ENCODE measurements at places on chromosomes 5 and 9. TPM values are rescaled to one million over a fixed set of nuclear protein-coding genes. Genes with fewer than 3 reads are reported as not detected.
A peak's percentile ranks its signal among the peaks of the same experiment; 100 is the strongest.

GRCh38 chr5:29894668-29895067 lies 1298.8 kb upstream of the CDH6 start:
- H3K27ac ChIP-seq: no peak overlapping the region
- no peaks in the 10 kb centered on the region for H3K36me3 ChIP-seq
- DNase-seq: no peak
- no peak overlapping the region for H3K4me3 ChIP-seq
- no peaks in the 10 kb centered on the region for H3K27me3 ChIP-seq

LCN9 gene
- total RNA-seq: not detected

DNA sequence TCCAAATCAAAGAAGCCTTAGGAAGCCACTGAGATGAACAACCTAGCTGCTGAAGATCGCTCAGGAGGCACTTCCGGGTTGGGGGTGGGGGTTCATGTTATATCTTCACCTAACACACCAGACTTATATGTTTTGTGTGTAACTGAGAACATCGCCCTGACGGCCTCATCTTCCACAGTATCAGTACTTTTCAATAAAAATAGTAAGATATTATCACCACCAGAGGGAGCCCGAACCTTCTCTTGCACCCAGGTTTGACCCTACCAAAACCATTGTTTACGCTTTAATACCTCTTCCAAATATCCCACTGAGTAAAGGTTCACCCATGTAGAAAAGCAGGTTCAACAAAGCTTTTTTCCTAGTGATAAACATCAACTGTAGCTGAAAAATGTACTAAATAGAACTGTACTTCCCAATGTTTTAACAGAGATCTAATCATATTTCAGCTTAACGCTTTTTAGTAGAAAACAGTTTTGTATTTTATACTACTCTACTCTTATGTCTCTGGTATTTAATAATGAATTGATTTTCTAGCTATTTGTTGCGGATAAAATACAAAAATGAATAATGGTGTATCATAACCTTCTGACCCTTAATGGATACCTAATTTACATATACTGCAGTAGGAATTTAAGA lies 244.0 kb downstream of the EPB41L4A start:
- H3K4me1 ChIP-seq: no peaks in the 10 kb centered on the region
- H3K27me3 ChIP-seq: no peaks in the 10 kb centered on the region
- no peak overlapping the region for H3K27ac ChIP-seq
- no peaks in the 10 kb centered on the region for H3K36me3 ChIP-seq
- 0 out of 2 replicates have a peak overlapping the region, but pooled peaks have one; percentile 27 for H3K4me3 ChIP-seq
- DNase-seq: peak; percentile 26

GRCh38 chr9:77015327-77016048 lies 4.0 kb upstream of the FOXB2 start:
- no peak for DNase-seq
- H3K4me1 ChIP-seq: no peaks in the 10 kb centered on the region
- peaks cover 87% of the 10 kb centered on the region for H3K27me3 ChIP-seq
- H3K4me3 ChIP-seq: no peak overlapping the region

GRCh38 chr5:67020096-67020615 lies 176.4 kb downstream of the CD180 start:
- no peaks in the 10 kb centered on the region for H3K36me3 ChIP-seq
- H3K27me3 ChIP-seq: no peaks in the 10 kb centered on the region
- H3K4me1 ChIP-seq: peaks cover 10% of the 10 kb centered on the region
- no peak overlapping the region for H3K4me3 ChIP-seq
- no peak overlapping the region for H3K27ac ChIP-seq
- no peak for DNase-seq

DNA sequence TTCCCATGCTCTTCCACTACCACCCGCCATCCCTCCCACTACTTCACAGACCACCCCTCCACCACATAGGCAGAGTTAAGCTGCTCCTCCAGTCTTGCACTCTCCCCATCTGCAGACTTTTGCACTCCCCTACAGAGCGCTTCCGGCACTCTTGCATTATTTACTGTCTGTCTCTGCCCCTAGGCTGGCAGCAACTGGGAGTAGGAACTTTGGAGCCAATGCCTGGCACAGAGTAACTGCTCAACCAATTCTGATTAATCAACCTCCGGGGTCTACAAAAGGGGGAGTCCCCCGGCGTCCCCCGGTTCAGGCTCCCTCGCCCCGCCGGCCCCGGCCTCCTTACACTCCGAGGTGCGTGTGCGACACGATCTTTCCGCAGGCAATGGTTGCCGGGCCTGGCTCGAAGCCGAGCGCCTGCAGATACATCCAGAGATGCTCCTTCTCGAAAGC lies 498 bp downstream of the HAUS6 start:
- DNase-seq: peak; percentile 16
- H3K4me3 ChIP-seq: peak overlapping the region; percentile 62
- H3K4me1 ChIP-seq: peaks cover 4% of the 10 kb centered on the region

GRCh38 chr5:76372323-76373054 lies 30.6 kb upstream of the IQGAP2 start:
- peak; percentile 95 for DNase-seq
- peaks cover 8% of the 10 kb centered on the region for H3K4me1 ChIP-seq
- H3K4me3 ChIP-seq: no peak overlapping the region
- peaks cover 2% of the 10 kb centered on the region for H3K27me3 ChIP-seq

- H3K4me3 ChIP-seq: no peak overlapping the region
- no peaks in the 10 kb centered on the region for H3K36me3 ChIP-seq
- H3K4me1 ChIP-seq: peaks cover 11% of the 10 kb centered on the region
- no peaks in the 10 kb centered on the region for H3K27me3 ChIP-seq
- peak overlapping the region; percentile 51 for H3K27ac ChIP-seq
These were observed 3.7 kb upstream of the STXBP1 start for GRCh38 chr9:127608104-127608966.

DNA sequence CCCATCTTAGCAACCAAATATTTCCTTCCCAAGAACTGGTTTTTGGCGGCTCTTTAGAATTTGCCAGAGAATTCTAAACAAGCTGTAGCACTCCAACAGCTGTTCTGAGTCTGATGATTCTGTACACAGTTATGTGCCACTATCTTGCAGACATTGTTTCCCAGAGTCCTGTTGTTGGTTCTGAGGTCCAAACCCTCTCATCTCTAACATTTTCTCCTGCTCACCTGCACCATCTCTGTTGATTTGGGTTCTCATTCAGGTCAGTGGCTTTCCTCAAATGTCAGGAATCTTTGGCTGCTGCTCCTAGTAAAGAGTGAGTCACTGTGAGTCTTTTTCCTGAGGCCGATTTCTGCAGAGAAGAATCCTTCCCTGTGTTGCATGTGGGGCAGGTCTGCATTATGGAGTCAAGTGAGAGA lies 50.0 kb downstream of the CAMSAP1 start:
- H3K27ac ChIP-seq: no peak overlapping the region
- peak; percentile 72 for DNase-seq
- no peaks in the 10 kb centered on the region for H3K27me3 ChIP-seq
- H3K4me1 ChIP-seq: peaks cover 13% of the 10 kb centered on the region
- no peak overlapping the region for H3K4me3 ChIP-seq

GRCh38 chr5:109703166-109703565 lies 13.4 kb downstream of the MAN2A1 start:
- no peak overlapping the region for H3K27ac ChIP-seq
- no peak overlapping the region for H3K4me3 ChIP-seq
- DNase-seq: no peak
- H3K4me1 ChIP-seq: peaks cover 3% of the 10 kb centered on the region
- no peaks in the 10 kb centered on the region for H3K27me3 ChIP-seq
- no peaks in the 10 kb centered on the region for H3K36me3 ChIP-seq

DNA sequence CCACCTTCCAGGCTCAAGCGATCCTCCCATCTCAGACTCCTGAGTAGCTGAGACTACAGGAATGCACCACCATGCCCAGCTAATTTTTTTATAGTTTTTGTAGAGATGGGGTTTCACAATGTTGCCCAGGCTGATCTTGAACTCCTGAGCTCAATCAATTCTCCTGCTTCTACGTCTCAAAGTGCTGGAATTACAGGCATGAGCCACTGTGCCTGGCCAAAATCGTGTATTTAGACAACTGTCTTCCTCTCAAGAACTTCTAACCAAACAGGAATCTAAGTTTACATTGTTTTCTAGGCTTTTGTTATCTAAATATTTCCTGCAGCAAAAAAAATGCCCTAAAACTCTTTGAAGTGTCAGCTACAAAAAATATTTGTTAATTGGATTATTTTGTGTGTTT lies 78.8 kb downstream of the NLN start:
- no peaks in the 10 kb centered on the region for H3K27me3 ChIP-seq
- peak; percentile 31 for DNase-seq
- H3K4me1 ChIP-seq: peaks cover 11% of the 10 kb centered on the region
- H3K36me3 ChIP-seq: peaks cover 1% of the 10 kb centered on the region
- peak overlapping the region; percentile 68 for H3K27ac ChIP-seq

IL5 gene
- total RNA-seq: not detected
